Stimulated activated naive CD4-positive, alpha-beta T cell treated with Interleukin-2 at 50 U/mL for 16 hours (primary cell): ENCODE measurements at places on chromosomes 7 and 10.

DNA sequence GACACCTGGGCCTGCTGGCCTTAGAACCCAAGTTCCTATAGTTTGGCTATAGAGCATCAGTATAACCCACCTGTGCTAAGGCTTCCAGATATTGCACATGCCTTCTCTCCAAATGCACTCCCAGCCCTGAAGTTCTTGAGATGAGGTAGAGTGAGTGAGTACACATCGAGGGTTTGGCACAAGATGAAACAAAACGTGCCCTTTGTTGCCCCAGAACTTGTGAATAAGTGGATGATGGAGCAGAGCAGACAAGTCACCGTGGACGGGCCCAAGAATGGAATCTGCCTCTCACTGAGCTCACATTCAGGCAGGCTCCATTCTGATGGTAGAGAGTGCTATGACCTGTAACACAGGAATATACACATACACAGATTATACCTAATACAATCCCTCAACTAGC is 73.0 kb upstream of the STK17A start:
- no peak for DNase-seq

GRCh38 chr10:86636311-86636710 is 18.0 kb upstream of the OPN4 start:
- DNase-seq, result no peak

- no peak for DNase-seq
Measured at GRCh38 chr7:14207138-14207537, 217.7 kb upstream of the ETV1 start.

DNA sequence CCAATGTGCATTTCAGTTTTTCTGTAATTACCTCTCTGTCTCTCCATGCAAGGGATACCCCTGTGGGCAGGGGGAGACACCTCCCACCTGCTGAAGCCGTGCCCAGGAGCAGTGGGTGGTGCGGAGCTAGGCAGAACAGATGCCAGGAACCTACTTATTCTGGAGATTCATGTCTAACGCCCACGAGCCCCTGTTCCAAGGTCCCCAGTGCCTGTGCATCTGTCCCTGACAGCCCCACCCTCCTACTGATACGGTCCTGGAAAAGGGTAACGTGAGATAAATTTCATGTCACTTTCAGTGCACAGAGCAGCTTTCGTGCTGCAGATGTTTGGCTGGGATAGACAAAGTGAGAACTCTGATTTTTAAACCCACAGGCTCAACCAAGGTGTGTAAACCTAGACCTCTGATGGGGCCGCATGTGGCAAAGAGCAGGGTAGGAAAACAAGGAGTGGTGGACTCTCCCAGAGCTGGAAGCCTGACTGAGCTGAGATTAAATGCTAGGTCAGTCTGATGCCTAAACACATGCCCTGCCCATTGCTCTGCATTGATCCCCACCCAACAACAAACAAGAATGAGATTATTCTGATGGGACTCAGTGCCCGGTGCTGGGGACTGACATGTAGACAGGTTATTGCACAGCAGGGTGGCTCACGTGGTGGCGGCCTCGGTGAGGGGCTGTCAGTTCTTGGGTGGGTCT is 123.6 kb upstream of the GDF10 start:
- DNase-seq, result no peak

DNA sequence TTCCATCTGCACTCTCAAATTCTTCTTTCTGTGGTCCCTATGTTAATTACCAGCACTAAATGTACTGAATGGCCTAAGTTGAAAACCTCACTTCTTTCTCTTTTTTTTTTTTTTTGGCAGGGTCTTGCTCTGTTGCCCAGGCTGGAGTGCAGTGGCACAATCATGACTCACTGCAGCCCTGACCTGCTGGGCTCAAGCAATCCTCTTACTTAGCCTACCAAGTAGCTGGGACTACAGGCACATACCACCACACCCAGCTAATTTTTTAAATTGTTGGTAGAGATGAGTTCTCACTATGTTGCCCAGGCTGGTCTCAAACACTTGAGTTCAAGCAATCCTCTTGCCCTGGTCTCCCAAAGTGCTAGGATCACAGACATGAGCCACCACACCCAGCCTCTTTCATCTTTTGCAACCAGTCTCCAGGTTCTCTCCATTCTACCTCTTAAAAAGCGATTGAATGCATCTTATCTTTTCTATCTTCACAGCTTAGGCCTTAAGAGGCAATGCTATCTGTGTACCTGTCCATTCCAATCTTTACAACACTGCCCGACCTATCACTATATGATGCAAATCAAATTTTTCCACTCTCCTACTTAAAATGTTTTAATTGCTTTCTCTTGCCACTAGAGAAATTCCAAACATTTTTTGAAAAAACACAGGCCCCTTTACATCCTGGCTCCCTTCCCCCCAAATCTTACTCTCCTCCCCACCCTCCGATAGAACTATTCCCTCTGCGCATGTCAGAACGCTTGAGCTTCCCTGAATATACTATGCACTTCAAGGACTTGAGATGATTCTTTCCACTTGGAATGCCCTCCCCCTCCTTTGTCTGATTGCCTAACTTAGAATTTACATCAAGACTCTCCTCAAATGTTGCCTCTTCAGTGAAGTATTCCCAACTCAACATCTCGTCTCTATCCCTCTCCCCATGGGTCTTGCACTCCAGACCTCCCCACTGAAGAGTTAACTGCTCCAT is 6.0 kb downstream of the ICA1 start:
- no peak for DNase-seq

DNA sequence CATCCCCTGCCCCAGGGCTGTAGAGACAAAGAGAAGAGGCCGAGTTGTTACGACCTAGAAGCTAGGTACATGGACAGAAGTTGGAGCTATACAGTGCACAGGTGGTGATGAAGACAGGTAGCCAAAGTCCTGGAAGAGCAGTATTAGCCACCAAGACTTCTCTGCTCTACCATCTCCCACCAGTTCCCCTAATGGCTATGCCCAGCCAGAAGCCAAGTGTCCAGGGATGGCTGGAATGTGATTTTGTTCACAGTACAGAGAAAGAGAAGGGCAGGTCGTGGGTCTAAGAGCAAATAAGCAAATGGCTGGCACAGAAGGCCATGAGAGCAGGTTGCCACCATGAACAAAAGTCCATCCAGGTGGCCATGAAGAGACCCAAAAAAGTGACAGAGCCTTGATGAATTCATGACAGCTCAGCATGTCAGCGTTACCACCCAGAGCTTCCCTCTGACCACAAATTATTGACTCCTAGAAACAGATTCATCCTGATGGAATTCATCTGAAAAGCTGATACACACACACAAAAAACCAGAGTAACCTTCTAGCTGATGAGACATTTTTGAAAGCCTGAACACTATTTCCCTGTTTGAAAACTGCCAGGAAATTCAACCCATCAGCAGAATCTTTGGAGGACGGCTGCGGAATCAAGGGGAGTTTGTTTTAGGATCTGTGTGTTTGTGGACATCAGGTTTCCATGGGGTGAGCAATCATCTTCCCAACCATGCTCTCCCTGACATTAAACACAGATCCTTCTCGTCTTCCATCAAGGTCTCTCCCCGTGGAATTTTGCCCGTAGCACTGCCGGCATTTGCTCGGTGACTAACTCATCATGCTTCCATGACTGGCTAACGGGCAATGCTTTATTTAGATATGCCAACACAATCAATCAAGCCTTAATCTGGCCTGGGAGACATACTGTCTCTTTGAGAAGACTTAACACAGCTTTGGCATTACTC is 906.7 kb upstream of the AUTS2 start:
- DNase-seq, result no peak

GRCh38 chr10:96703358-96703757 is 17.0 kb downstream of the PIK3AP1 start:
- DNase-seq, result no peak

DNA sequence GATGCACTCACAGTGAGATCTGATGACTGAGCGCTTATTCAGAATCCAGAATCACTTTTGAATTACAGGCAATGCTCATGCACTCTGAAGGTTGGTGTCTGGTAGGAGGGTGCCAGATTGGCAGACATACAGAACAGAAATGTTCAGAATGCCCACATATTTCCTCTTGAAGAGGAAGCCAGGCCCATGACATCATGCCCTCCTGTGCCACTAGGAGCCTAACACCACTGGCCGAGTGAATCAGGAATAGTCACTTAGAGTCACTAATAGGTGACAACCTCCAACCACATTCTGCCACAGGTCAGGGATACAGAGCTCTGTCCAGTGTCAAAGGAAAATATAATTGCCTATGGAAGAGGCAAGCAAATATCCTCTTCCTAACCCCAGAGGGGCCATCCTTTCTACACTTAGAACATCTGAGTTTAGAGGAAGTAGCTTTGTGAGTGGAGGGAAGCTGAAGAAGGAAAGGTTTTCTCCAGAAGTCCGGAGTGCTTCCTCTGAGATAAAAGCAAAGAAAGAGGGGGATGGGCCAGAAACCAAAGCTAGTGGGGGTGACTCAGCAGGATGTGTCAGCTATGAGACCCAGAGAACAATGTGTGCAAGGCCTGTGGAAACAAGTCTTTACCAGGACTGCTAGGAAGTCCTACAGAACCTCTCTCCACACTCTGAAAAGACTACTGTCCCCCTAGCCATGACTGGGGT is 838.8 kb downstream of the GRID1 start:
- no peak for DNase-seq

DNA sequence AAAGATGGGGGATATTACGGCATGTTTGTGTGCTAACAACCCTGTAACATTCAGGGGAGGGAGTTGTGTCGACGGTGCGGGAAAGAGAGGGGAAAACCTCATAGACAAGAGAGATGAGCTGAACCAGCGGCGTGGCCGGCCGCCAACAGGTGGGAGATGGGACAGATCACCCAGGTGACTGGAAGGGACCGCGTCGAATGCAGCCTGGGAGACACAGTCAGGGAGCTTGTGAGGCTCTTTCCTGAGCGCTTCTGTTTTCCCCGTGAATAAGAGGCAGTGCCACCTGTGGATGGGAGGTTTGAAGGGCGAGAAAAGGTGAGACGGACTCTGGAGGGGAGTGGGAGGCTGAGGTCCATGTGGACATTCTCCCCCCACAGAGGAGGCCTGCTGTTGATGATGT is 9.9 kb upstream of the PRKAG2 start:
- DNase-seq, result no peak

- no peak for DNase-seq
Measured at GRCh38 chr7:128167042-128167701, 73.9 kb upstream of the LEP start.

GRCh38 chr7:106794276-106795083 is 70.6 kb upstream of the PIK3CG start:
- DNase-seq, result no peak

GRCh38 chr10:131271195-131271880 is 40.2 kb downstream of the TCERG1L start:
- DNase-seq, result no peak

DNA sequence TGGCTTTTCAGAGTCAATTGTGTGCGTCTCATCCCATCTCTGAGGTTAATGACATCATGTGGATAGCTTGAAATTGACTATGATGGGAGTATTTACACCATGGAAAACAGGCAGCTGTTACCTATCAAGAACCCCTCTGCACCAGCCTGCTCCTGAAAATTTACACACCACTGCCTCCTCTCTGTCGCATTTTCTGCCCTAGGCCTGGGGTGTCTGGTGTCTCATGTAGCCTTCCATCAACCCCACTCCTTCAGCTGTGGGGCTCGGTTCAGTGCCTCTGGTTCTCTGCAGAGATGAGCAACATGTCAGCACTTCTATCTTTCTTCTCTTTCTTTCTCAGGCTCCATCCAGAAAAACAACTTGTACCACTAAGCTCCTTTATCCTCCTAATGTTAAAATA is 600.5 kb downstream of the TYW1 start:
- no peak for DNase-seq
